ENCODE measurements at places on chromosomes 3 and 15.
A peak's percentile ranks its signal among the peaks of the same experiment; 100 is the strongest.

- DNase-seq: no peak
Observed at GRCh38 chr3:165835431-165835830, 1.8 kb downstream of the BCHE start.

DNA sequence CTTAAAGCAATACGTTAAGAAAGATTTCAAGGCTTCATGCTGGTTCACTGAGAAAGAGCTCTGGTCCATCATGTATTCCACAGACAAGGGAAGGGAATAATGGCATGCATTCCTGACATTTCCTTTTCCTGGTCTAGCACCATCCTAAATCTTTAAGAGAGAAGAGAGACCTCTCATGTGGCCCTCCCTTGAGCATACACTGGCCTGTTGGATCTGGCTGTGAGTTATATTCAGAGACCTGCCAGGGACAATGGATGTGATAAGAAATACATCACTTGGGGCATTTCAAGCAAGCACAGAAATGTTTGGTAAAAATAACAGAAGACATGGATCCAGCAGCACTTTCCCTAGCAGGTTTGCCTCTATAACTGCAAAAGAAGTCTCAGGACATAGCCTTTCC is 507.8 kb downstream of the NLGN1 start:
- DNase-seq: no peak

DNA sequence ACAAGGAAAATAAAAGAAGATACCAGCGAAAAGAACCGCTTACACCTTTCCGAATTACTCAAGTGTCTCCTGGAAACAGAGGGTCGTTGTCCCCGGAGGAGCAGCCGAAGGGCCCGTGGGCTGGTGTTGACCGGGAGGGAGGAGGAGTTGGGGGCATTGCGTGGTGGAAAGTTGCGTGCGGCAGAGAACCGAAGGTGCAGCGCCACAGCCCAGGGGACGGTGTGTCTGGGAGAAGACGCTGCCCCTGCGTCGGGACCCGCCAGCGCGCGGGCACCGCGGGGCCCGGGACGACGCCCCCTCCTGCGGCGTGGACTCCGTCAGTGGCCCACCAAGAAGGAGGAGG is 325 bp downstream of the ALCAM start:
- no peak for DNase-seq

DNA sequence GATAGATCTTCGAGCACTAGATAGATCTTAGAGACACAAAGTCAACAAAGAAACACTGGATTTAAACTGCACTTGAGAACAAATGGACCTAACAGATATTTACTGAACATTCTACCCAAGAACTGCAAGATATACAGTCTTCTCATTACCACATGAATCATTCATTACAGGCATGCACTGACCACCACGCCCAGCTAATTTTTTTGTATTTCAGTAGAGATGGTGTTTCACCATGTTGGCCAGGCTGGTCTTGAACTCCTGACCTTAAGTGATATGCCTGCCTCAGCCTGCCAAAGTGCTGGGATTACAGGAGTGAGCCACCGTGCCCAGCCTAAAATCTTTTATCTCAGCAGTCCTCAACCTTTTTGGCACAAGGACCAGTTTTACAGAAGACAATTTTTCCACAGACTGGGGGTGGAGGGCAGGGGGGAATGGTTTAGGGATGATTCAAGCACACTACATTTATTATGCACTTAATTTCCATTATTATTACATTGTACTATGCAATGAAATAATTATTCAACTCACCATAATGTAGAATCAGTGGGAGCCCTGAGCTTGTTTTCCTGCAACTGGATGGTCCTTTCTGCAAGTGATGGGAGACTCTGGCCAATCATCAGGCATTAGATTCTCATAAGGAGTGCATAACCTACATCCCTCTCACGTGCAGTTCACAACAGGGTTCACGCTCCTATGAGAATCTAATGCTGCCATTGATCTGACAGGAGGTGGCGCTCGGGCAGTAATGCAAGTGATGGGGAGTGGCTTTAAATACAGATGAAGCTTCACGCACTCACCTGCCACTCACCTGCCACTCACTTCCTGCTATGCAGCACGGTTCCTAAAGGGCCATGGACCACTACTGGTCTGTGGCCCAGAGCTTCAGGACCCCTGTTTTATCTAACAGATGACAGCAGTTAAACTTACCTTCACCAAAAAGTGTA is 21.7 kb downstream of the CSNK1G1 start:
- DNase-seq: no peak

- DNase-seq: no peak
Observed at GRCh38 chr15:52018244-52018643, 775 bp upstream of the MAPK6 start.

- no peak for DNase-seq
Observed at GRCh38 chr15:78995921-78996893, 51.4 kb upstream of the CTSH start.

DNA sequence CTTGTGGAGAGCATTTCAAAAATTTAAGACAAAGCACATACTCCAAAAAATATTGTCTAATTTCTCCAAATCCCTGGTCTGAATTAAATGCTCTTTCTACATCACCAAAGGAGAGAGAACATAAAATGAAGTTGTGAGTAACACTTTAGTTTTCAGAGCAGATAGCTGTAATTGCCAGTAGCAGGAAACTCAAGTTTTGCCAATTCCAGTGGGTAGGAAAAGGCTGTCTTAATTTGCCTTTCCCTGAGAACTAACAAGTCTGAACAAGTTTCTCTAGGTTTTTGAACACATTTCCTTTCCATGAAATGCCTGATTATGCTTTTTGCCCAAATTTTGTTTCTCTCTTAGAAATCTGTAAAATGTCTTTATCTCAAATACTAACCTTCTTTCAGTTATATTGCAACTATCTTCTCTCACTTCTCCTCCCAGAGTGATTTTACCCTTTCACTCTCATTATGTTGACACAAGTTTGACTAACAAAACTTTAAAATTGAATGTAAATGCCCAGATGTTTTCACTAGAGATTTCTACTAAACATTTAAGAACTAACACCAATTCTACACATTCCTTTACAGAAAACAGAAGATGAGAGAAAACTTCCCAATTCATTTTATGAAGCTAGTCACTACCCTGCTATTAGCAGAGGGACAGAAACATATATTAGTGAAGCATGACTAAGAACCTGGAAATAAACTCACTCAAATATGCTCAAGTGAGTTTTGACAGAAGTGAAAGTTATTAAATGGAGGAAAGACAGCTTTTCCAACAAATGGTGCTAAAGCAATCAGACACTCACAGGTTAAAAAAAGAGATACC is 38.4 kb downstream of the RFX7 start:
- no peak for DNase-seq

GRCh38 chr15:76204916-76205460 is 106.3 kb downstream of the ETFA start:
- no peak for DNase-seq

GRCh38 chr3:58899159-58899952 is 150.5 kb downstream of the CFAP20DC start:
- peak; percentile 25 for DNase-seq

DNA sequence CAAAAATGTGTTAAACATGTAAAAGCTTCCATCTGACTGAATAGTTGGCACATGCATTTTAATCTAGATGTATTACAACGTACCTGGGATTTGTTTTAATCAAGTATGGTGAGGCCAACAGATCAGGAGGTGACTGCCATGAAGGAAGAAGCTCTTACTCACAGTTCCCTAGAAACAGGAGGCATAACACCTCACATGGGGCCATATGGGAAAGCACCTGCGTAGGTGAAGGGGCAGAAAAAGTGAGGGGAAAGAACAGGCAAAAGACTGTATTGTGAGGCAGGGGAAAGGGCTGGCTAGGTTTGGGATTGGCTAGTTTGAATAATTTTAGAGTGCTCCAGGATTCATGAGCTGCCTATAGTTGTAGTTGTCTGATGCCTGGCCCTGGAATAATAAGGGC is 9.6 kb downstream of the SQOR start:
- no peak for DNase-seq

- DNase-seq: no peak
Observed at GRCh38 chr3:55611121-55611520, 124.0 kb upstream of the WNT5A start.

- DNase-seq: no peak
Observed at GRCh38 chr3:126917232-126917804, 65.6 kb upstream of the PLXNA1 start.

GRCh38 chr15:61158504-61159407 is 70.3 kb downstream of the RORA start:
- no peak for DNase-seq

GRCh38 chr3:146342989-146343388 is 92.1 kb upstream of the PLSCR4 start:
- DNase-seq: no peak

DNA sequence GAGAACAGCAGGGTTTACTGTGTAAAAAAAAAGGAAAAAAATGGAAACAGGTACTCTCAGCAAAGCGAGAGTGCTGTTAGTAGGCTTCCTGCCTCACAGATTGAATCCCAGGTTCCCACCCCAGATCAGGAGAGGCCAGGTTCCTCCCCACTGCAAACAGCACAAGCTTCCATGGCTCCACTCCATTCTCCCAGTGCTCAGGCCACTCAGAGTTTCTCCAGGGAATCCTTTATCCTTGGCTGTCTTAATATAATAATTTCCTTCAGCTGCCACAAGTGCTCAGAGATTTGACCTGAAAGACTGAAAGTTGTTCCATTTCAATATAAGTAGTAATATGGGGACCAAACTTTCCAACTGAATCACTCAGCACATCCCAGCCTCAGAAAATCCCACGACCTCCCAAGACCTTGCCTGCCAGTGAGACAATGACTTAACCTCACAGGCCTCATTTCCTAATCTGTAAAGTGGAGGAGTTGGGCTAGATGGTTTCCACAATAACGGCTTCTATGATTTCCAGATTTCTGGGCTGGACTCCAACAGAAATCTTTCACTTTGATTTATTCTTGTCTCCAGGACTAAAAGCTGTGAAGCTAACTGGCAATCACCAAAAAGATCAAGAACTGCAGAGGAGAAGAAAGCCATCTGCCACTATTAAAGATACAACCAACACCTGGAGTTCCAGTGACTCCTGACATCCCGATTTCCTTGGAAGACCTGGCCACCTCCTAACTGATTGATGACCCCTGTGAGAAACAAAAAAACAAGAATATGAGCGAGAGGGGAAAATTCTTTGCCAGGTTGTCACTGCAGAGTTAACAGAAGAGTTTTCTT is 289.5 kb downstream of the NEK10 start:
- no peak for DNase-seq

DNA sequence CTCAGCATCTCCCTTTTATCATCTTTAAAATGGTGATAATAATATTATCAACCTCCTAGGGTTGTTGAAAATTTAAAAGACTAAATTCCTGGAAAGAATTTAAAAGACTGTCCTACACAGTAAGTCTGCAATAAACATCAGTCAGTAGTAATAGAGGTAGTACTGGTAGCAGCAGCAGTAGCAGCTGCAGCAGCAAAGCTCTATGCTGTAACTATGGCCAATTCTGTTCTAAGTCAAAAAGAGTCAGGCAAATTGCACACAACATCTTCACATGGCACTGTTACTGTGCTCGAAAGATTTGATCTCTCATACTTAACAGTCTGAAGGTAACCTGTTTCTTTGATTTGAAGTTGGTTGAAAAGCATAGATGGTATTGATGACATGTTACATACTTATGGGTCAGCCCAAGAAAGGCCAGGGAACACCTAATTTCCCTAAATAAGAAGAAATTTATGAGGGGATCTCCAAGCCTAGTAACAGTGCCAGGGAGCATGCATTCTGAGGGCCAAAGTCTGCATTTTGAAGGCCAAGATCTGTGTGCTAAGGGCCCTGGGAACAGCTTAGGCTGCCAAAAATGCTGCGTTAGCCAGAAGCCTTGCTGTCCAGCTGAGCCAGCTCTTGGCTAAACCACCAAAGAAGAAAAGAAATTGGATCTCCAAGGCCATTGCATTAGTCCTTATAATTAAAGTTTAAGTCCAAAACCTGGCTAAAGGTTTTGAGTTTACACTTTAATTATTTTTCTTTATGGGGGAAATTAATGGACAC is 68.2 kb downstream of the SIDT1 start:
- peak; percentile 16 for DNase-seq

GRCh38 chr3:67154429-67154828 is 156.3 kb downstream of the KBTBD8 start:
- no peak for DNase-seq

DNA sequence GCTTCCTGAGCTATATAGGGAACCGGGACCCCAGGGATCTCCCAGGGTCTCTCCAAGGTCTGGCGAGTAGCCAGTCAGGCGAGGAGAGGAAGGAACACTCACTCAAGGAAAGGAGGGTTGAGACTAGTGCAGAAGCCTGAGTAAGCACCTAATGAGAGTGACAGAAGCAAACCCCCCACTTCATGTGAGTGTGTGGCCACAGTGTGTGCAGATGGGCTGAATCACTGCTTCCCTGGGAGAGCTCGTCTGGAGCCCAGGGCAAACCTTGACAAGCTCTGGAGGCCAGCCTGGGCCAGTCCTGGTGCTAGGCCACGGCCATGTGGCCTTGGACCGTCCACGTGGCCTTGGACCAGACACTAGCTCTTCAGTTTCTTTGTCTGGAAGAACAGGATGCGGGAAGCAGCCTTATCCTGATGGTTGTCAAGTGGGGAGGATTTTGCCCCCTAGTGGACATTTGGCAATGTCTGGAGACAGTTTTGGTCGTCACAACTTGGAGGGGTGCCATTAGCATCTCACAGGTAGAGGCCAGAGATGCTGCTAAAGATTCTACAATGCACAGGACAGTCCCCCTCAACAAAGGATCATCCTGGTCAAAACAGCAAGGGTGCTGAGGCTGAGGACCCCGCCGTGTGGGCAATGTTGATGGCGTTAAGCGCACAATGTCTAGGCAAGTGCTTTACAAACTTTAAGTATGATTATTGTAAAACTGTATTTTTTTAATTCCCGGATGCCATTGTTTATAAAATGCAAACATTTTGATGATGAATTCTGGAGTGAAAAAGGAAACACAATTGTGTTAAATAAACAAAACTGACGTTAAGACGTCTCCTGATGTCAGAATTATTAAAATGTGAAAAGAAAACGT is 34.8 kb upstream of the CTSH start:
- peak; percentile 47 for DNase-seq

DNA sequence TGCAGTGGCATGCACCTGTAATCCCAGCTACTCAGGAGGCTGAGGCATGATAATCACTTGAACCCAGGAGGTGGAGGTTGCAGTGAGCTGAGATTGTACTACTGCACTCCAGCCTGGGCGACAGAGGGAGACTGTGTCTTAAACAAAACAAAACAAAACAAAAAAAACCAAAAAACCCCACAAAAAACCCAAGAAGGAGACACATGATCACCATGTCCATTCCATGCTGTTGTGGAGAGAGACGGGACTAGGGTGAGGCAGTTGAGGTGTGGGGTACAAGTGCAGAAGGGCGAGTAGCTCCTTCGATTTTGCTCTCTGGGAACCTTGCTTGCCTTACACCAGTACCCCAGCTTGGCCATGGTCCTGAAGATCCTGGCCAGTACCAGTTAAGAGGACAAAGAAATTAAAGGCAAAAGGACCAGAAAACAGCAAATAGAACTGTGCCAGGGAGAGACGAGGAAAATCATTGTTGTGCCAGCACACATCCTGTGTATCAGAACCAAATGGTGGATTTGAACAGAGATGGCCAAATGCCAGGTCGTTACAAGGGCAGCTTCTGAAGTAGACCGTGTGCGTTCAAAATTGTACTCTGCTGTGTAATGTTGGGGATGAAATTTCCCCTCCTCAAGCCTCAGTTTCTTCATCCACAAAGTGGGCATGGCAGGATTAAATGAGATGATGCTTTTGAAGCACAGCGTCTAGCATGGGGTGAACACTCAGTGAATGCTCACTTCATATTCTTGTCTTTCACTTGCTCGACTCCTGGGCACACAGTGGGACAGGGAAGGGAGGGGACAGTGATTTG is 42.9 kb upstream of the CTSH start:
- no peak for DNase-seq

All from uterus (tissue), 4 donors.